ENCODE measurements at places on chromosomes 2 and 18.

DNA sequence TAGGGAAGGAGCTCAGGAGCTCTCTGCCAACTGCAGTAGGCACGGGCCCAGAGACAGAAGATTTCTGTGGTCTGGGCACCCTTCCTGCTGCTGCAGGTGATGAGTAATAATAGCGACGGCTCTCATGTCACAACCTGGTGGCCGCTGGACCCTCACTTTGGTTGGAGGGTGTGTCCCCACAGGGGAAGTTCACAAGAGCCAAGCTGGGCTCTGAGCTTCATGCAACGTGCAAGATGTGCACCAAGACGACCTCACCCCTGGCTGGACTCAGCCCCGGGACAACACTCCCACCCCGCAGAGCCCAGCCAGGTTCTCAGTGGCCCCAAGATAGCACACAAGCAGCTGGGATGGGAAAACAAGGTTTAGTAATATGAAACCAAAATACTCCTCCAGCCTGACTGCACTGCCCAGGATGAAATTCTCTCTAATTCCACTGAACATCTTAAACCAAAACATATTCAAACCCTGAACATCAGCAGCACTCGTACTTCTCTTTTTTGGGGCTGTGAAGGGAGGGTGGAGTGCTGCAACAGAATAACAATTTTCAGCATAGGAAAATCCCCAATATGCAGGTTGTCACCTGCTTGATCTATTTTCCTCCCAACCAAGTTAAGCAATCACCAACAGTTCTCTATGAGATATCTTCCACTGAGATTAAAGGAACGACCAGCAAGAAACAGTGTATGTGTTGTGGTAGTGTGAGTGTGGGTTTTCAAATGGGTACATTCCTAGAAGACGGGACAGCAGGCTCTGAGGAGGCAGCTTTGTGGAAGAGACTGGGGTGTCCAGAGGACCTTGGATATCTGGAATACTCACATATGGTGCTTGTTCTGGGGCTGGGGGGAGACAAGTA lies 26.5 kb downstream of the BCL2 start:
- peak; percentile 42 for DNase-seq

GRCh38 chr18:8972116-8972515 lies 130.4 kb upstream of the NDUFV2 start:
- no peak for DNase-seq

- DNase-seq, result no peak
Measured at GRCh38 chr2:200221055-200221955, 85.2 kb upstream of the SPATS2L start.

- no peak for DNase-seq
Measured at GRCh38 chr2:128639693-128640092, 321.0 kb upstream of the HS6ST1 start.

DNA sequence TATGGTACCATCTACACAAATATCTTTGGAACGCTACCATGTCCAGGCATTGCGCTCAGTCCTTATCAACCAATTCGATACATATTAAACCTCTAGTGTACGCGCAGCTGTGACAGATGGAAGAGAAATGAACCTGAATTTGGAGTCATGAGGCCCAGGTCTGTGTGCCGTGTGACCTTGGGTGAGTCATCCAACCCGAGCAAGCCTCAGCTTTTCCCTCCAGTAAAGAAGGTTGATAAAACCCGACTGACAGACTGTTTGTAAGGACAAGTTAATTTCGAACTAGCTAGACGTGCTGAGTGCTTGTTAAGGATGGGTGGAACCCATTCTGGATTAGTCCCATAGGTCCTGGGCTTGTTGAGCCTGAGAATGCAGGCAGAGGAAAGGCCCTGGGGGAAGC lies 28.2 kb downstream of the GREB1 start:
- DNase-seq, result no peak

DNA sequence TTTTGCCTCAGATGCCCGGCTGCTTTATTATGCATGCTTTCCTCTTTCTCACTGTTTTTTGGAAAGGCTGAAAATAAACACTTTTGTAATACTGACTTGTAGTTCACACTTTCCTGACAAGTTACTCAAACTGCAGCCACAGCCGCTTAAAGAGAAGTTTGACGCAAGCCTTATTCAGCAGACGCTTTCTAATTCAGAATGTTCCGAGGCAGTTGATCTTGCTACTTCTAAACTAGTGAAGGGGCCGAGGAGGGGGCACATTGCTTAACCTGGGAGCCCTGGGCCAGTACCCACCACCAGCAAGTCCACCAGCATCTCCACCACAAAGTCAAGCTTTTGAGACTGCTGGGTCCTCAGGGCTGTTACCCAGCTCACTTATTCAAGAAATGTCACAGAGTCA lies 71.8 kb upstream of the SPRED2 start:
- no peak for DNase-seq

DNA sequence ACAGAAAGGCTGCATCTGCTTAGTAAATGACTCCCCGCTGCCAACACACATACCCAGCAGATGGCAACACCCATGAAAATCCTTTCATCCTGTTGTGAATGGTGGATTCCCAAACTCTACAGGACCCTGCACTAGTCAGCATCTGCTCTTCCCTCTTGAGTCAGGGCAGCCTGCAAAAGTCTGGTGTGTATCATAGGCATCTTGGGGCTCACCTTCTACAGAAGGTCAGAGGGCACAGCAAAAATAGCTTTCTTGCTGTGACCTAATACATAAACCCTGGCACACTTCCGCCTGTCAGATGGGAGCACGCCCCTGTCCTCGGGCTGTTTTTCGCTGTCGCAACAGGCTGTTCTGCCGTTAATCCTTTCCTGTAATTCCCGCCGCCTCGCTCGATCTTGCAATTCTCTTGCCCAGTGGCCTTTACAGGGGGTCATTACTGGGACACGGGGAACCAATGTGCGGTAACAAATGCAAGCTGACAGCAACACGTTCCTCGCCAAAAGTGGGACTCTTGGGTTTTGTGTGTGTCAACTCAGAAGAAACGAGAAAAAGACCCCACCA lies 19.9 kb upstream of the SCYGR1 start:
- peak; percentile 58 for DNase-seq

DNA sequence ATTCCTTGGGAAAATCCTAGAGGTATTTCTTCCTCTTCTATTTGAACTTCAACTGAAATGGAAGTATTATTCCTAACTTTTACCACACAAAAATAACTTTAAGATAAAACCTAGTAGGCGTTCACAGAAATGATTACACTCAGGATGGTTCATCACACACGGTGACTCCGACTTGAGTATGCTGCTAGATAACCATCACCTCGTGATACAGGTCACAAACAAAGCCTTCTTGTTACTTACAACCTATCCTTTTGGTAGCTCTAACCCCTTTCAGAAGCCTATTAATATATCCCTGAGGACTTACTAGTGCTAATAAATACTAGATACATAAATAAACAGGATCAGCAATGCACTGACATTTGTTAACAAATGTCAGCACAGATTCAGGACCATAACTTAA lies 101.0 kb upstream of the DNER start:
- no peak for DNase-seq

DNA sequence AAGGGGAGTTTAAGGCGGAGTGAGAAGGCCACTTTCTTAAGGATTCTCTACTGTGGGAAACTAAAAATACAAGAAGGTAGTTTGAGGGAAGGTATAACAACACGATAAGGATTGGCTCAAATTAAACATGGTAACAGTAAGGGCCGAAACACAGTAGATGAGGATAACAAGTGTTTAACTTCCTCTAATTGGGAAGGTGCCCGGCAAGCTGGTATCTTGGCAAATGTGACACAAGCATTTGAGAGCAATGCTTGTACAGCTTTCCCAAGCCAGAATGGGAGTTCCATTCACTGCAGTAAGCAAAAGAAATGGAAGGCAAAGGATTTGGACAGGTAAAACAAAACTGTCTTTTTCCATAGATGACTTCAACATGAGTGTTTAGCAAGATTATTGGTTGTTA lies 19.8 kb downstream of the USP40 start:
- no peak for DNase-seq

DNA sequence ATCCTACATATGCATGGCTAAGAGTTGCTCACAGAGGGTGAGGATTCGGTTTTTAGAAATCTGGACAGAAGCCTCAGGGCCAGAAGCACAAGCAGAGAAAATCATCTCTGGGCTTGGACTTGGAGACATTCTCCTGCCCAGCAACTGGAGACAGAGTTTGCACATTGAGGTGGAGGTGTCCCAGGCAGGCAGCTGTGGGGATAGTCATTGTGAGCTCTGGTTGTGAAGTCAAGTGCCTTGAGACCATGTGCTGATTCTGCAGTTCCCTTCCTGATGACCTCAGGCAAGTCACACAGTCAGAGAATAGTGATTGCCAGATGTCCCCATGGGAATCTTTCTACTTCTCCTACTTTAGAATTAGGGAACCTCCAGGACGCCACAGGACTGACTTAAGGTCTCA lies 108.4 kb upstream of the LDAH start:
- DNase-seq, result no peak

DNA sequence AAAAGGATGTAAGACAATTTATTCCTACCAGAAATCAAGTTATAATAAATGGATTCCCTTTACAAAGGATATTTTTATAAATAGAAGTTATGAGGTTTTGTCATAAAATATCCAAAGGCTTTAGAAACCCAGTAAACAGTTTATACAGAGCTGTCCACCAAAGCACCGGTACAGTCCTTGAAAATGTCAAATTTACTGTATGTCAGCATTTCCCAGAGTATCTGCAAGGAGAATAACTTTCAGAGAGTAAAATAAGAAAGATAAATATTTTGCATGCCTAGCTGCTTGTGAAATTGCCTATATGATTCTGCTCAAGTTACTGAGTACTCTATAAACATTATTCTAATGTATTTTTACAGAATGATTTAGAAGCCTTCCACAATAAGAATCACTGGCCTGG lies 923.3 kb upstream of the DDX18 start:
- DNase-seq, result no peak

DNA sequence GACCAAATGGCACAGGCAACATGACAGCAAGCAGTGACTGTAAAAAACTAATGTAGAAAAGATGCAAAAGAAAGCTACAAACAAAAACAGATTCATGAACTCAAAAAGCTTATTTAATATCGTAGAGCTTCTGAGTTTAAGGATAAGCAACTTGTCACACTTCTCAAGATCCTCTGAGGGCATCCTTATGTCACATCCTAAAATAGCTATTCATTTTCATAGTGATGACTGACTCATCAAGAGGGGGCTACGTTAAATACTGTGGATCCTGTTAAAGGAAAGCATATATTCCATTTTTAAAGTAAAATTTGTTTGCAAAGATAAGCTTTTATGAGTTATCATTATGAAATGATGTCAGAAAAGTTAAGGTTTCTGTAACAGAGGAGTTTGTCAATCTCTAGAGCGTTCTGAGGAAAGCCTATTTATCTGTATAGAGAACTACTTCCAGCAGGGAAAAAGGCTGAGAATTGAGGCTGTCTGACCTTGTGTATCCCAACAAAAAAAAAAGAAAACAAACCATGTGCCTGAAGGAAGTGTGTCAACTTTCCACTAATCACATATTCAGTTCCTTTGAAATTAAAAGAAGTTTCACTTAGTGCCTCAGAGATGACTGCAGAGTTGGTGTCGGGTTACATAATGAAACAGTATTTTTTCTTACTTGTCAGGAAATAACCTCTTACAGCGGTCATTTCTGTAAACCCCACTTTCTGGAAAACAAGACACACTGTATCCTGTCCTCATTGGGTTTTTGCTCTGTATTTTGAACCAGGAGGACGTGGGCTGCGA lies 115.5 kb downstream of the ESCO1 start:
- peak; percentile 11 for DNase-seq

- no peak for DNase-seq
Measured at GRCh38 chr18:38198956-38199355, 633.4 kb upstream of the CELF4 start.

DNA sequence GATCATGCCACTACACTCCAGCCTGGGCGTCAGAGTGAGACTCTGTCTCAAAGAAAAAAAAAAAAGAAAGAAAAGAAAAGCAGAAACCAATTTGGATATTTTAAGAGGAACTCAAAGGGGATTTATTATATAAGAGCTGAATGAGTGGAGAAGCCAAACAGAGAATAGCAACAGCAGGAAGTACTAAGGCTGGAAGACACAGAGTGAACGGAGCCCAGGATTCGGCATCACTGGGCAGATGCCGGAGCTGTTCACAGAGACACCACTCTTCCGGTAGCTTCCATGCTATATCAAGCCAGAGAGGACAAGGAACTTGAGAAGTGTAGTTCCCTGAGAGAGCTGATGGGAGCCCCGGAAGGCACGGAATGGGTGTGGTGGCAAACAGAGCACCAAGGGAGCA lies 47.0 kb upstream of the CABLES1 start:
- no peak for DNase-seq

DNA sequence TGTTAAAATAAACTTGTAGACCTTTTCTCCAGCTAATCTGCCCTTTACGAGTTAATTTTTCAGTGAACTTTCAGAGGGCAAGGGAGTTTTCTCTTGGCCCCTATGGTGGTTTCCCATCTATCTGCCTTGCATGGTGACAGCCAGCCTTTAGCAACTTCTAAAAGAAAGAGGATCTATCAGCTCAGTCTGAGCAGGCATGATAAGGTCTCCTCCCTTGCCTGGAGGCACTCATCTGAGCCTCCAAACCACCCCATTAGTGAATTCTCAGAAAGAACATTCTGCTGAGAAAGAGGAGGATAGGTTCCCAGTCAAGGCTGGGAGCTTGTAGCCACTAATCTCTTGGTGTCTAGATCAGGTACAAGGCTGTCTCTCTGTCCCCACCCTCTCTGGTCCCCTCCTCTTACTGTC lies 10.7 kb upstream of the GYPC start:
- peak; percentile 28 for DNase-seq

- DNase-seq, result no peak
Measured at GRCh38 chr2:214836568-214836967, 27.1 kb upstream of the BARD1 start.

DNA sequence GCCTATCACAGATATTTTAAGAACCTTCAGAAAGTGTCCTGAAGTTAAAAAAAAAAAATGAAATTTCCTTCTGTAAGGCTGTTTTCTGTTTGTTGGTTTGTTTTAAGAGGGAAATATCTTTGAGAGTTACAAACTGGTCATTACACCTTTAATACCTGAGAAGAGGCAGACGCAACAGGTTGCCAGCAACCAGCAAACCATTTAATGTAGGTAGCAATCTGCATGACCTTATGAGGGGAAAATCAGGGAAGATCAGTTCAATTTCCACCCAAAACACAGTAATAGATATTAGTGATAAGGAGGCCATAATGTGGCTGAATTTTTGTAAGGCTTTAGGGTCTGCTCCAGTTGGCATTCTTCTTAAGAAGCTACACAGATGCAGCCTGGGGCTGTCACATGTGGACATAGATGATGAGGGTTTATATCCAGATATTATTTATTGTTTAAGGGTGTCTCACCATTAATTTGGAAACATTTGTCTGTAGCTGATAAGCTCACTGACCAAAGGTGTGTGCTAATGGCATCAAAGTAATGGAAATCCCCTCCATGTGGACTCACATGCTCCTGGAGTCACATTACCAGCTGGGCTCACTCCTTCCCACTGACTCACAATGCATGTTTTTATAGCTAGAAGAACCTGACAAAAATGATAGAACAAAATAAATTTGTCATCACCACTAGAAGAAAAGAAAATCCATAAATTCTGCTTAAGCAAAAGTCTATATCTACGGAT lies 83.5 kb upstream of the DTNA start:
- DNase-seq, result no peak
